ENCODE measurements at places on chromosomes 4 and X.

DNA sequence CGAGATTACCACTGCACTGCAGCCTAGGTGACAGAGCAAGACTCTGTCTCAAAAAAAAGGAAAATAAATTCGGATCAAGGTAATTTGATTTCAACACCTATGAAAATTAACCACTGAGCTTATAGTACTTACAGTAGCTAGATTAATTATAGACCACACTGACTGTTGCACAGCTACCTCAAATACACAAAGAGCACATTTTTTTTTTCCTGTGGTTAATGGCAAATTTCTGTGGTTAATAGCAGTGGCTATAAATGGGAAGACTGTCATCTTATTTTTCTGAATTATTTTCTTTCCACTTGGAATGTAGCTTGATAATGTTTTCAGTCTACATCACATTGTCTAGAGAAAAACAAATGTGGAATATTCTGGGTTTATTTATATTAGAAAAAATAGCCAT is 1661.6 kb upstream of the PCDH7 start:
- no peak for DNase-seq

DNA sequence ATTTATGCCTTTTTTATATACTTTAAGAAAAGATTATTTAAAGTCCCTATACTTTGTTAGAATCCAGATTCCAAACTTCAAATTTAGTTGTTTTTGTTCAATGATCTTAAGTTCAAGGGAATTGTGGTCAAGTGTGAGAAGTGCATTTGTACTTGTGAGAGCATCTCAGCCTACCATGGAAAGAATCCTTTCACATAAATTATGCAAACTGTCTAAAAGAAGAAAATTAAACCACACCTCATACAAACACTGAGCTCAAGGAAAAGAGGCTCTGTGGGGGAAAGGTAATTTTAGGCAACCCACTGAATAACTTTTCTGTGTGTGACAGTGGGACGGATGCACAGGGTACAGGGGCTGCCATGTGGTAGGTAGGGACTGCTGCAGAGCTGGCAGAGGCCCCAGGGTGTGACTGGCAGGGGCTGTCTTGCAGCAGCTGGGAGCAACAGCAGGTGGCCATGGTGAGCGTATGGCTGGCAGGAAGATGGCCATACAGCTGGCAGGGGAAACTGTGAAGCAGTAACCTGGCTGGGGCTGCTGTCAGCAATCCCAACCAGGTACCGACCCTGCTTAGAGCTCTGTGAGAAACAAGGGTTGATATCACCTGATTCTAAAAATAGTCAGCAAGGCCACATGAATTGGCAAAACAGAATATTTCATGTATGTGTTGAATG is 130.6 kb downstream of the UGT8 start:
- DNase-seq, result no peak

- DNase-seq, result no peak
Measured at GRCh38 chrX:40579900-40580536, 752 bp upstream of the ATP6AP2 start.

DNA sequence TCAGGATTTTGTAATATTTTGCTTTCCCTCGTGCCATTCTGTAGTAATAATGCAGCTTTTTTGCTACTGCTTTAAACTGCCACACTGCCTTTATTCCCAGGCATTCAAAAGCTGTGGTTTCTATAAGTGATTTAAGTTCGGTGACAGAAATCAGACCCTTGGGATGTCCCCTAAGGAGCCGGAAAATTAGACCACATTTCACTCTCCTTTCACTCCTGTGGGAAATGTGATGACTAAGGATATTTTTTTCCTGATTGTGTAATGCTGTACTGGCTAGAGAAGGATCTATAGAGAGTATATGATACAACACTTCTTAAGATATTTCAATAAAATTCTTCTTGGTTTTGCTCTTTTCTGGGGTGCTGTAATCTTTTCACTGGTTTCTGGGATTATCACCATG is 24.4 kb downstream of the UGT2A3 start:
- DNase-seq, result no peak

DNA sequence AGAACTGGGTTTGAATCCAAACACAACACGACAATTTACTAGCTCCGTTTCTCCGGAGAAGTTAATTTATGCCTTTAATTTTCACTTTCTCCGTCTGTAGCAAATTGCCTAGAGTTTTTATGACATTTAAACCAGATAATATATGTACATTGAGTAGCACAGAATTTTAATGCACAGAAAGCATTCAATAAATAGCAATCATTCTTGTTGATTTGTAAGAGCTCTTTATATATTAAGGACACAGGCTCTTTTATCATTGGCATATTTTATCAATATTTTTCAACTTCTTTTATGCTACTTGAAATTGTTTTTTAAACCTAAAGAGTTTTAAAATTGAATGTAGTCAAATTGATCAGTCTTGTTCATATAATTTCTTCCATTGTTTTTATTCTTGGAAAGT is 99.6 kb upstream of the PPP2R3B start:
- DNase-seq, result no peak

DNA sequence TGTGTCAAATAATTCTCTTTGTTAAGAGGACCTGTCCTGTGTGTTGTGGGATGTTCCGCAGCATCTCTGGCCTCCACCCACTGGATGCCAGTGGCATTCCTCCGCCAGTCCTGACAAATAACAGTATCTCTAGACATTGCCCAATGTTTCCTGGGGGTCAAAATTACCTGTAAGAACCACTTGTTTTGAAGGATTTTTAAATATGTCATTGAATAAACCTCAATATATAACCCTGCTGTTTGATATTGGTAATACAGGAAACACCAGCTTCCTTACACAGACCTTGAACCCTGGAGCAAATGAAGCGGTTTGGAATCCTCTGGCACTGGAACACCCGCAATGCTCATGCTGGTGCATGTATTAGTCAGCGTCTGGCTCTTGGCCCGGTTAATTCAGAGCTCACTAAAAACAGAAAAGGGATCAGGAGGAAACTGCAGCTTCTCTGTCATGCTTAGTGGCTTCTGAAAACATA is 101.3 kb downstream of the TBL1X start:
- peak; percentile 2 for DNase-seq

GRCh38 chrX:7314425-7314824 is 166.5 kb upstream of the PUDP start:
- no peak for DNase-seq

DNA sequence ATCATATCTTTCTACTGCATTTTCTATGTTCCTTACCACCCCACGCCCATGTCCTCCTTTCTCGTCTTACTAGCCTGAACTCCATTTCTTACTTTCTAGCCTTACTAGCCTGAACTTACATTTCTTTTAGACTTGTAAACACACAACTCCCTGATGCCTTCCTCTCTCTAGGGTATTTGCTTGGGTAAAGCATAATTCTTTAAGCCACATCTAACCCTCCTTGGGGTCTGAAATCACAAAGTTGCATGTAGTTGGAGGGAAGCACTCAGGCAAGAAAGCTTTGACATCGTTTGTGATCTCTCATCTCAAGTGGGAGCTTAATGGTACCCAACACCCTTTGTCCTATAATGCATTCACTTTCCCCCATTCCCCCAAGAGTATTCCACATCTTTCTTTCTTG is 124.4 kb downstream of the SPOCK3 start:
- no peak for DNase-seq

DNA sequence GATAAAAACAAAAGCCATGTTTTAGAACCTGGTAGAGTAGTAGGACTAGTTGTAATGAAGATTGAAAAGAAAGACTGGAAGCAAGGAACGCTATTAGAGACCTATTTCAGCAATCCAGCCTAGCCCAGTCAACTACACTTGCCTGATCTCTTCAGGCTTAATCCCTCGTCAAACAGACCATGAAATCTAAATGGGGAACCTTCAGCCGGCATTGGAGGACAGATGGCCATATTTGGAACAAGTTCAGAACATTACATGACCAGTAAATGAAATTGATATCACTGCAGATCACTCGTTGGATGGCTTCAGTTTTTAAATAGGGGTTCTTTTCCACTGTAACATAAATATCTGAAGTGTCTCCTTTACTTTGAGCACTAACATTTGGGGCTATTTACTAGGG is 84.8 kb upstream of the WDR44 start:
- no peak for DNase-seq

GRCh38 chr4:52244848-52245247 is 193.7 kb downstream of the SPATA18 start:
- no peak for DNase-seq

- no peak for DNase-seq
Measured at GRCh38 chr4:1092026-1092982, 21.1 kb downstream of the RNF212 start.

DNA sequence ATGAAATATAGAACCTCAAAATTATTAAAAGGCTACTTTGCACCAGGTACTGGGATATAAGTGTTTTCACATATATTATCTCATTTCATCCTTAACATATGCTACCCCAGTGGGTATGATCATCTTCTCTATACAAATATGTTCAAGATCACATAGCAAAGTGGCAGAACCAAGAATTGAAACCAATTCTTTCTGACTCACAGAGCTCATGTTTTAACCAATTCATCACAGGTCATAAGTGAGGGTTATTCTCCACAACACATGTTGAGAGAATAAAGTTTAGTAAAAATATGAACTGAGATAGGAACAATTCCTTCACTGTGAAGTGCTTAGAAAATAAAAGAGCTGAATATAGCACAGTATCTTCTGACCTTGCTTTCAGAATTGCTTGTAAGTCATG is 442.9 kb upstream of the RASGEF1B start:
- no peak for DNase-seq

DNA sequence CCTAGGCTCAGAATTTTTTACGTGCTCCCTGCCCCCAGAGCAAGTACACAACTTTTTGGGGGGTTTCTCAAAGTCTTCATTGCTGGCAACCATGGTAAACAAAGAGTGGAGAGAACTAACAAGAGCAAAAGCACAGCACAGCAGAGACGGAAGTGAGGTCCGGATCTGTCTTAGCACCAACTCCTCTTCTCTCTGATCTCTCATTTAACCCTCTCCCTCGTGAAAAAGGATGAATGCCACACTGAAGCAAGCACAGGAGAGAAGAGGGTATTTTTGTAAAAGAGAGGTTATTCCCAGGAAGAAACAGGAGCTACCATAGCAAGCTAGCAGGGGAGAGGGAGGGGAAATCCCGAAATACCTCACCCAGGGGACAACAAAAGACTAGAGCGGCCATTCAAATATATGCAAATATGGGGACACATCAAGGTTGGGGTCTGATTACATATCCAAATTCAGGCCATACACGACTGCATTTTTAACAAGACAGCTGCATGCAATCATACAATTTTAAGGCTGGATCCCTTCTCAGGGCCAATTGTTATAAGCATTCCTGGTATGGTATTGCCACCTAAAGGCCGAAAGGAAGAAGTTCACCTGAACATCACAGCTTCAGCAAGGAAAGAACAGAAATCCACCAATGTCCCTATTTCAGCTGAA is 46.6 kb downstream of the CD40LG start:
- DNase-seq, result no peak

DNA sequence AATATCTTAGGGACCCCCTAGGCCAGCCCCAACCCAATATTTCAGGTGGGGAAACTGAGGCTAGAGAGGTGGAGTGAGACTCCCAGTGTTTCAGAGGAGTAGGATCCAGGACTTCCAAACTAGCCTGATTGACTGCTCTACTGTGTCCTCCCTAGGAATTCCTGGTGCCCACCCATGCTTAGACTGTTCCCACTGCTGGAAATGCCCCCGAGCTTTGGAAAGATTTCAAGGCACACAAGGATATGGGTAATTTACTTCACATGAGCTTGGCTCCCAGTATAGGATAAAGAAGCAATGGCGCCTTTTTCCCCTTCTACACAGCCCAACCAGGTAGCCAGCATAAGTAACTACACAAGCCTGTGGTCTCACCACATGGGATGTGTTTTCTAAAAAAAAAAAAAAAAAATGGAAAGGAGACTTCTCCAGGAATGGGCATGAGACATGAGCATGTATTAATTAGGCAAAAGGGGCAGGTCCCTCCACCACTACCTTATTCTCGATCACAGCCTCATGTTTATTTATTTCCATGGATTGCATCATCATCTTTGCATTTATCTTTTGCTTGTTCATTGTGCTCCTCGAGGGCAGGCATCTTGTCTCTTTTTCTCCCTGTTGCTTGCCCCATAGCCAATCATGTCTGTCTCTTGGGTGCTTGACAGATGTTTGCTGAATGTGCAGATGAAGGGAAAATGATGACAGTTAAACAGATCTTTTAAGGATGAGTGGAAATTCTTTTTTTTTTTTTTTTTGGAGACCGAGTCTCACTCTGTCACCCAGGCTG is 66.7 kb downstream of the DRD5 start:
- no peak for DNase-seq

DNA sequence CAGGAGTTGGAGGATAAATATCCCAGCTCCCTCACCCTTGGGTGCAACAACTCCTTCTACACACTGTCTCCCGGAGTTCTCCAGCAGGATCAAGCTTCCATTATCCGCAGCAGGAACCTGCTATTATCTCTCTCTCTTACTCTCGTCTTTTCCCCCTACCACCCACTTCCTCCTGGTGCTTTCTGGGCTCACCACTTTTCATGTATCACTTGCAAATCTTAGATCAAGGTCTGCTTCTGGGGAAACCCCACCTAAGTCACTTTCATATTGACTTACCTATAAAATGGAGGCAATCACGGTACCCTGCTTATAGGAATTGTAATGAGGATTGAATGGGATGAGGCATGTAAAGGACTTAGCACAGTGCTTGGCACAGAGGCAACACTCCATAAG is 589.5 kb downstream of the BCOR start:
- DNase-seq, result no peak

DNA sequence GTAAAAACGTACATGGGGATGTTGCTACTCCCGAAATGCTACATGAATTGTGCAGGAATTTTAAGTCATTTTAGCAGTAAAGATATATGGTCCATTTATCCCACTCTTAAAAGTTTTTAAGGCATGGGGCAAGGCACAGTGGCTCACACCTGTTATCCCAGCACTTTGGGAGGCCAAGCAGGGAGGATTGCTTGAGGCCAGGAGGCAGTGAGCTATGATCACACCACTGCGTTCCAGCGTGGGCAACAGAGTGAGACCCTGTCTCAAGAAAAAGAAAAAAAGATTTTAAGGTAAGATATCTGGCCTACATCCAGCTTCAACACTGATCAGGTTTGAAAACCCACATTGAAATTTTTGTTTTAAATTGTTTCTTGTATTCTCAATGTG is 1.2 kb upstream of the SEC24D start:
- DNase-seq, result no peak

- DNase-seq, result no peak
Measured at GRCh38 chr4:181909368-181909767, 333.8 kb upstream of the TENM3 start.

DNA sequence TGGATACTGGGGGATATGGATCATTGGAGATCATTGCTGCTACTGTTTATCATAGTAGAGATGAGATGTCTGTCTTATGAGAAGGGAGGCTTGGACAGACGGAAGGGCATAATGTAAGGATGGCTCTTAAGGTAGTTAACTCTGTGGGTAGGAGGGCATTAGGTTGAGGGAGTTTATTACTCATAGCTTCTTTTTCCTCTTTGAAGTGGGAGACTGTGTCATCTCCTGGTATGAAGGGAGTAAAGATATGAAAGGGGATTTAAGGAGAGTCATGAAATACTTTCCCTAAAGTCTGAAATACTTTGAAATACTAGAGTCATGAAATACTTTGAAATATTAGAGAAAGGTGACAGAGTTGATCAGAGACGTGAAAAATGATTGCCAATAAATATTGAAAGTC is 255.5 kb upstream of the PITX2 start:
- no peak for DNase-seq

GRCh38 chr4:101221294-101221693 is 126.0 kb downstream of the PPP3CA start:
- DNase-seq, result no peak
